Esophagus muscularis mucosa (tissue), 4 donors: ENCODE measurements at places on chromosomes 13 and 19. TPM values are rescaled to one million over a fixed set of nuclear protein-coding genes. Genes with fewer than 3 reads are reported as not detected.

The ZNF649 gene
- 15.0 TPM for total RNA-seq

The KIR3DL2 gene
- not detected for total RNA-seq

The RFXAP gene
- total RNA-seq = 3.8 TPM

The ZNF808 gene
- total RNA-seq = 11.3 TPM

The LILRB4 gene
- total RNA-seq = 16.2 TPM

The ZNF471 gene
- total RNA-seq = 10.6 TPM

The ZNF431 gene
- total RNA-seq = 4.1 TPM

The SYNE4 gene
- total RNA-seq = 1.3 TPM

- H3K27me3 ChIP-seq = no peaks in the 10 kb centered on the region
- no peak overlapping the region for H3K4me3 ChIP-seq
- no peaks in the 10 kb centered on the region for H3K36me3 ChIP-seq
- peaks cover 95% of the 10 kb centered on the region for H3K4me1 ChIP-seq
- H3K27ac ChIP-seq = peak overlapping the region; percentile 94
Measured at GRCh38 chr19:6074709-6075403, 35.4 kb downstream of the RFX2 start.

GRCh38 chr19:45102481-45102880 is 9.5 kb downstream of the PPP1R37 start:
- no peaks in the 10 kb centered on the region for H3K27me3 ChIP-seq
- H3K27ac ChIP-seq = no peak overlapping the region
- H3K36me3 ChIP-seq = no peaks in the 10 kb centered on the region
- H3K4me1 ChIP-seq = peaks cover 53% of the 10 kb centered on the region
- DNase-seq = no peak

GRCh38 chr13:20831933-20832332 is 58.2 kb upstream of the EEF1AKMT1 start:
- H3K4me3 ChIP-seq = no peak overlapping the region
- peaks cover 13% of the 10 kb centered on the region for H3K36me3 ChIP-seq
- peak overlapping the region; percentile 43 for H3K27ac ChIP-seq
- H3K4me1 ChIP-seq = peaks cover 45% of the 10 kb centered on the region
- no peak for DNase-seq

DNA sequence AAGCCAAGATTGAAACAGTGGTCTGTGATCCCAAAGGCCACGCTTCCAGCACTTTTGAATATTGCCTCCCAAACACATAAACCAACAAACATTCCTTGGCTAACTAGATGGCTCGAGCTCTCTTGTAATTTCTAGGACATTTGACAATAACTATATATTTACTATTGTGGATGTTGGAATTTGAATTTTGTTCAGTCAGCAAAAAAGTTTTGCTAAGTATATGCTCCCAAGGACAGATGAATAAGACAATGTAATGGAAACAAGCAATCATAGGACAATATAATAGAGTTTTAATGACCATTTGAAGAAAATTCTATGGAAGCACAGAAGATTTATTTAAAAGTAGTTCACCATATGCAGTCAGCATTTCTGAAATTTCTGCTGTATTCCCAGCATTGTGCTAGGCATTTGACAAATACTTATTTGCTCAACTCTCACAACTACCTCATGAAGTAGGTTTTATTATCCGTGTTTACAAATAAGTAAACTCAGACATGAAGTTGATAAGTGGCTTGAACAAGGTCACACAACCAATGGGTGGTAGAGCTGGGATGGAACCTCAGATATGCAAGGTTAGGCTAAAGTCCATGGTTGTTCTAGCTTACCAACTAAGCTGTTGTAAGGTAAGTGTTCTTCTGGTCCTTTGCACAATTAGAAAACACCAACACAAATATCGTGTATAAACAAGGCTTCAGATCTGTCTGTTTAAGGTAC is 205.1 kb downstream of the NUFIP1 start:
- no peaks in the 10 kb centered on the region for H3K27me3 ChIP-seq
- H3K36me3 ChIP-seq = no peaks in the 10 kb centered on the region
- no peak for DNase-seq
- no peaks in the 10 kb centered on the region for H3K4me1 ChIP-seq
- H3K27ac ChIP-seq = no peak overlapping the region

DNA sequence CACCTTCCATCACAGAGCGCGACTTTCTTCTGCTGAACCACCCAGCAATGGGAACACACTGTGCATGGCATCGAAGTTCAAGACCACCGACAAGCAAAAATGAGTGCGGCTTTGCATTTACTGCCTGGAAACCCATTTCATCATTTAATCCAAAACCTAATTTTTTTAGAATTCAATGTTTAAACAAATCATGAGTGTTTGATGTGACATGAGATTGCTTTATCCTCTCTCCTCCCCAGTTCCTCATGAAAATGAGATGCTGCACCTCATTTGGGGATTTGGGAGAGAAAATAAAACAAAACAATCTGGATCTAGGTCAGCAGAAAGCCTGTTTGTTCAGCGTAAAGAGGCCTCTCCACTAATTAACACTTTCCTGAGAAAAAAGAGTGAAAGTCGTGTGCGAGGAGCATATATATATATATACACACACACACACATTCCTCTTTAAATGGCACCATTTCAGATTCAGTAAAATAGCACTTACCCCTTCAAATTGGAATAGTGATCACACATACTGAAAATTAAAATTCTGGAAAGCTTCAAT is 126.2 kb downstream of the DCT start:
- H3K4me3 ChIP-seq = no peak overlapping the region
- no peaks in the 10 kb centered on the region for H3K27me3 ChIP-seq
- DNase-seq = peak; percentile 37
- H3K36me3 ChIP-seq = no peaks in the 10 kb centered on the region
- no peaks in the 10 kb centered on the region for H3K4me1 ChIP-seq

GRCh38 chr13:113152984-113153809 is 5.3 kb upstream of the PROZ start:
- no peaks in the 10 kb centered on the region for H3K36me3 ChIP-seq
- peak overlapping the region; percentile 55 for H3K4me3 ChIP-seq
- no peaks in the 10 kb centered on the region for H3K27me3 ChIP-seq
- H3K4me1 ChIP-seq = peaks cover 18% of the 10 kb centered on the region

DNA sequence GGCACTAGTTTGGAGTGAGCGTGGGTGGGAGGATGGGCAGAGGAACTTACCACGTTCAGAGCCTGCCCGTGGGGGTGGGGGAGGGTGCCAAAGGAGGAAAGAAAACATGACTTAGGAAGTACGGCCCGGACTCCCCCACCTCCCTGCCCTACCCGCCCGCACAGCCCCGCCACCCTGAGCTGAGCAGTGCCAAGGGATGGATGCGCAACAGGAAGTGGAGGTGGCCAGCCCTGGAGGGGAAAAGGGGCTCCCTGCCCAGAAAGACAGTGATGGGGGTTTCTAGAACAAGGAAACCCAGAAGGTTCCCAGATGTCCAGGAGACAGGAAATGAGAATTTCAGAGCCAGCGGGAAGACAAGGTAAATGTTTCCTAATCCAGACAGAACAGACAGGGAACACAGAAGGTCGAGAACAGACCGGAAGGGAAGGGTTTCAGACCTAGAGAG is 6.3 kb downstream of the TEAD2 start:
- DNase-seq = no peak
- H3K4me1 ChIP-seq = peaks cover 14% of the 10 kb centered on the region
- H3K4me3 ChIP-seq = no peak overlapping the region
- no peaks in the 10 kb centered on the region for H3K27me3 ChIP-seq
- peak overlapping the region; percentile 62 for H3K27ac ChIP-seq

DNA sequence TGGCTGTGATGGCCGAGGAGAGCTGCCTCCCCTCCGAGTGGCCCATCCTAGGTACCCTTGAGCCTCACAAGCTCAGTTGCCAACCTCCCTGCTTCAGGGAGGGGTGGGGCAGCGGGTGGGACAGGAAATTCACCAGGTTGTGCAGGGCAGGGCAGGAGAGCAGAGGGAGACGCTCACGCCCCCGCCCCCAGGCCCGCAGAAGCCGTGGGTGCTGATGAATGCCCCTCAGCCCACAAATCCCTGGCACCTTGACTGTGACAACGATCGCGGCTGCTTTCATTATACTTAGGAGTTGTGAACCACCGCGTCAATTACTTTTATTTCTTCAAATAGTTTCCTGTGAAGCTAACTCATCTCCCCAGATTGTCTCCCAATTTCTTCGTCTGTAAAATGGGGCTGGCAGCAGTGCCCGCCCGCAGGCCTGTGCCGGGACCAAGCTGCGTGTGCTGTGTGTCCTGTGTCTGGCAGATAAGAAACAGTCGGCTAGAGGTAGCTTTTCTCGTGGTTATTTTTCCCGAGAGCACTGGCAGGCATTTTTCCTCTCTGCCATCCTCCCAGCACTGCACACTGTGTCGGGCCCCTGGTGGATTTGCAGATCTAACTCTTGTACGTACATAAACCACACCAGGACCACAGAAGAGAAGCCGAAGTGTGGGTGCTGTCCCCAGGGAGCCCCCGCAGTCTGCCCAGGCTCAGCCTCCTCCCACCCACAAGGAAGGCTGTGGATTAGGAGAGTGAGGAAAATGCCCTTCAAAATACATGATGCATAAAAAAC is 7.9 kb upstream of the RASA3 start:
- H3K4me1 ChIP-seq = peaks cover 4% of the 10 kb centered on the region
- no peaks in the 10 kb centered on the region for H3K36me3 ChIP-seq
- H3K27ac ChIP-seq = no peak overlapping the region
- H3K27me3 ChIP-seq = no peaks in the 10 kb centered on the region
- no peak for DNase-seq

GRCh38 chr13:75345193-75345592 is 136.8 kb downstream of the TBC1D4 start:
- no peaks in the 10 kb centered on the region for H3K36me3 ChIP-seq
- H3K4me3 ChIP-seq = no peak overlapping the region
- H3K27me3 ChIP-seq = no peaks in the 10 kb centered on the region
- no peak overlapping the region for H3K27ac ChIP-seq

DNA sequence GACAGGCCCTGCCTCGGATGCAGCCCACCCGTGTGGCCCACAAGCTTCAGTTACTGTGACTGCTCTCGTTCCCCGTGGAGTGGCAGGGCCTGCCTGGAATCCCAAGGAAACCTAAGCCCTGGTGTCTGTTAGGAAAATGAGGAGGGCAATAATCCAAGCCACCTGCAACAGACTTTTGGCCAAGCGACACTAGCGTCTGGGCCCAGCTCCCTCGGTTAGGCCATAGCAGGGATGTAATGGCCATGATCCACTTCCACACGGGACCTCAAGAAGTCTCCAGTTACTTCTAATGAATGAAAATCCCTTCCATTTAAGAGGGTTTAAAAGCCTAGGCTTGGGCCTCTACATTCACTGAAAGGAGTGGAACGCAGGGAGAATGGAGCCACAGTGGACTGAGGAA is 8.9 kb downstream of the ZC3H4 start:
- DNase-seq = no peak
- no peak overlapping the region for H3K4me3 ChIP-seq
- no peaks in the 10 kb centered on the region for H3K27me3 ChIP-seq
- H3K27ac ChIP-seq = no peak overlapping the region

DNA sequence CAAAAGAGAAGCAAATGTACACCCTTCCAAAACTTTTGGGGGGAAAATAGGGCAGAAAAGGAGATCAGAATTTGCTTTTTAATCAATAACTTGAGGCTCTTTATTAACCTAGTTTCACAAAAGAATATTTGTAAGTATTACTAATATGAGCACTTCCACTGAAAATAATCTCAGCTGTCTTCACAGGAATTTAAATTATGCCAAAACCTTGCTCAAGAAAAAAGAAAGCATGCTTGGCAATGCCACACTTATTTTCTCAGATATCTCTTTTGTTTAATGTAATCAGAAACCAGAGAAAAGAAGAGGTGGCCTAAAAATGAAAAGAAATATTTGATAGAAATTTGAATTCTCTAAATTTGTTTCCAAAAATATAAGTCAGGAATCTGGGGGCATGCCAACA is 234.9 kb upstream of the GPC6 start:
- no peaks in the 10 kb centered on the region for H3K27me3 ChIP-seq
- no peak for DNase-seq
- no peak overlapping the region for H3K4me3 ChIP-seq
- no peak overlapping the region for H3K27ac ChIP-seq
- no peaks in the 10 kb centered on the region for H3K36me3 ChIP-seq

DNA sequence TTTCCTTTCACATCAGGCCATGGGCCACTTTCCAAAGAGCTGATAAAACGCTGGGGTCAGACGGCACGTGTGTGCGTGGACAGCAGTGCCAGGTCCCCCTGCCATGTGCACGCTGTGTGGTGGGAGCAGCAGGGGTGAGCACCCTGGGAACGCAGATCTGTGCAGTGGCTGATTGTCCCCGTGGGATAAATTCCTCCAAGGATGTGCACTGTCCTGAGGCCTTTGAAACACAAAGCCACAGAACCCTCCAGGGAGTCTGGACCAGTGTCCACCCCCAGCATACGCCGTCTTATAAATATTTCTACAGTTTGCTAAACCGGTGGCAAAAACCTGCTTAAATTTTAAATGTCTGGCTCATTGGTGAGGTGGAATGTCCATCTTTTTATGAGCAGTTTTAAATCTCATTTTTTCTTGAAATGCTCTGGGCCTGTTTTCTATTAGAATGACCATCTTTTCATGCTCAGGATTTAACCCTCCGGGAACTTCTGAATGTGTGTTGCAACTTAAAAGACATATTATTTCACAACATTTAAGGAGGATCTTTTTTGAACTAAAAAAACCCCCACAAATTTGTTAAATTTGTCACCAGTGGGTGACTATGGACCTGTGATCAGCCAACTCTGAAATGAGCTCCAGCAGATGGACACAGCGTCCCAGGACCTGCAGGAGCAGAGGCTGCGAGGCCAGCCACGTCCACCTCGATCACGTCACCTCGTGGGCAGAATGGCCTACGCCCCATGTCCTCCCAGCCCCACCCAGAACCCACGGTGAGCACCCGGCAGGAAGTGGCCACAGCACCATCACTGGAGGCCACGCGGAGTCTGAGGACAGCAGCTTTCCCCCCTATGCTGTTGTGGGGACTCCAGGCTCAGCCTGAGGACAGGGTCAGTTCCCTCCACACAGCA is 68.6 kb downstream of the RASA3 start:
- H3K36me3 ChIP-seq = no peaks in the 10 kb centered on the region
- peaks cover 63% of the 10 kb centered on the region for H3K4me1 ChIP-seq
- H3K27me3 ChIP-seq = no peaks in the 10 kb centered on the region
- peak overlapping the region; percentile 46 for H3K4me3 ChIP-seq
- peak overlapping the region; percentile 99 for H3K27ac ChIP-seq
- DNase-seq = peak; percentile 93

- no peak overlapping the region for H3K27ac ChIP-seq
- no peak for DNase-seq
- H3K36me3 ChIP-seq = peaks cover 20% of the 10 kb centered on the region
- no peak overlapping the region for H3K4me3 ChIP-seq
- H3K4me1 ChIP-seq = no peaks in the 10 kb centered on the region
Measured at GRCh38 chr13:32745509-32745908, 159.3 kb downstream of the PDS5B start.

GRCh38 chr19:49896863-49897621 is at the start of gene IL4I1:
Gene IL4I1, minus strand, starts transcription at chr19:49896887. Its CDS starts 727 bp downstream, at chr19:49896160.
- H3K4me3 ChIP-seq = no peak within 1 kb of the TSS
- no peaks in the 10 kb centered on the region for H3K27me3 ChIP-seq
- no peak for DNase-seq
- no peaks in the 10 kb centered on the region for H3K36me3 ChIP-seq
- H3K4me1 ChIP-seq = peaks cover 15% of the 10 kb centered on the region

DNA sequence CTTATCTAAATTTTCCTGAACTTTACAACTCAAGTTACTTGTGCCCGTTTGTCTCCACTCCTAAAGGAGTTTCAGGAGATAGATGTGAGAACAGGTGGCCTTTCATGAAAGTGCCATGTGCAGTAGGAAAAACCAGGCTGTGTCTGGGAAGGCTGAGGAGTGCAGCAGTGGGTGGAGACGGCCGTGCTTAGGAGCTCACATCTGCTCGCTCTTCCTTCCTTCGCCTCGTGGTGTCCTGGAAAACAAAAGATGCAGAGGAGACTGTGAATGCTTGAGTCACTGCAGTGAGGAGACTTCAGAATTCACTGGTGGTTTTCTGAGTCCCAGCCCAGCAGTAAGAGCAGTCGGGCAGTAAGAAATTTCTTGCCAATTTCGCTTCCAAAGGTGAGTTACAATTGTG is 138.4 kb upstream of the RNF113B start:
- H3K27ac ChIP-seq = no peak overlapping the region
- no peak overlapping the region for H3K4me3 ChIP-seq
- H3K4me1 ChIP-seq = no peaks in the 10 kb centered on the region
- H3K27me3 ChIP-seq = no peaks in the 10 kb centered on the region
- DNase-seq = no peak
- H3K36me3 ChIP-seq = no peaks in the 10 kb centered on the region
